ENCODE measurements at places on chromosomes 3 and 15. TPM values are rescaled to one million over a fixed set of nuclear protein-coding genes. Genes with fewer than 3 reads are reported as not detected.

DNA sequence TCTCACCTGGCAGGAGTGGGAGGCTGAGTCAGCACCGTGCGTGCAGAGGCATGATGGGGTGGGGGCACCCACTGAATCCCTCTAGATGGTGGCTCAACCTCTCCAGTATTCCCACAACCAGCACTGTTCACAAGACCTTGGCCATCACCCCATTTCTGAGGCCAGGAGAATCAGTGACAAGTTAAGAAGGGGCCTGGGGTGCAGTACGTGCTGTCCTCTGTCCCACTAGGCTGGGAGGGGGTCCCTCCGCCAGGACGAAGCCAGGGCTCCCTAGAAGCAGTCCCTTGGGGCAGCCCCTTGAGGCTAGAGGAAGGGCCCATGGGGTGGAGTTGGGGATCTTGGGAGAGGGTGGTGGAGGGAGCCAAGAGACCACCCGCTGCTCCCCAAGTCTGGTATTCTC is 4.8 kb downstream of the MYL3 start:
- peak; percentile 63 for DNase-seq

- DNase-seq = no peak
Measured at GRCh38 chr15:39624806-39625205, 43.9 kb downstream of the THBS1 start.

GRCh38 chr3:19467761-19468160 is 319.5 kb downstream of the KCNH8 start:
- no peak for DNase-seq

SH2D7 gene
- total RNA-seq = not detected

GOLGA8R gene
- total RNA-seq = 4.7 TPM

KCNMB3 gene
- 1.9 TPM for total RNA-seq

GRCh38 chr15:70025413-70026296 is 72.1 kb downstream of the TLE3 start:
- DNase-seq = peak; percentile 67

DNA sequence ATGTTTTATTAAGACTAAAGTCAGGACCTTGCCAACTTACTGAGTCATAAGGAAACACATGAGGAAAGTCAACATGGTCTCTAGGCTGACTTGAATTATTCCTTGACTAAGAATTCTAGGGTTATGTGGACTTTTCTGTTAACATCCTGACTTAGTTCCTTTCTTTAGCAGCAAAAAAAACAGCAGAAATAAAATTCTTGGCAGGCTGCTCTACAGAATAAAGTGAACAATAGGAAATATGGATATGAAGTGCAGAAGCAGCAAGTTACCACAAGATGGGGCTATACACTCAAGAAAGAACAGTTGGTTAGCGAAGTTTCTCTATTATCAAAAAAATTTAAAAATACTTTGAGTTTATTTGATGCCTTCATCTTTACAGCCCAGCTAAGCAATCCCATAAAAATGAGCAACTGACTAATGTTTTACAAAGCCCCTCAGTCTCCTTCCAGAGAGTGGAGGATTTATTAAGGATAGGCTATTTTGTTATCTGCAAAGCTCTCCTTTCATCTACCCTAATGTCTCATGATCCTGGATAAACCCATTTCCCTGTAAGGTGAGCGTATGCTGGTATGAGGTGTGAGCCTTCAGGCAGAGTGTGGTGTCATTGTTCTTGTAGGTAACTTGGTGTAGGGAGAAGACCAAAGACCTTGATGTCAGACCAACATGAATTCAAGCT is 23.1 kb upstream of the MCCC1 start:
- DNase-seq = no peak

XCR1 gene
- not detected for total RNA-seq

UBA5 gene
- total RNA-seq = 29.0 TPM

GRCh38 chr3:124915254-124915653 is 19.3 kb downstream of the MUC13 start:
- DNase-seq = no peak

DNA sequence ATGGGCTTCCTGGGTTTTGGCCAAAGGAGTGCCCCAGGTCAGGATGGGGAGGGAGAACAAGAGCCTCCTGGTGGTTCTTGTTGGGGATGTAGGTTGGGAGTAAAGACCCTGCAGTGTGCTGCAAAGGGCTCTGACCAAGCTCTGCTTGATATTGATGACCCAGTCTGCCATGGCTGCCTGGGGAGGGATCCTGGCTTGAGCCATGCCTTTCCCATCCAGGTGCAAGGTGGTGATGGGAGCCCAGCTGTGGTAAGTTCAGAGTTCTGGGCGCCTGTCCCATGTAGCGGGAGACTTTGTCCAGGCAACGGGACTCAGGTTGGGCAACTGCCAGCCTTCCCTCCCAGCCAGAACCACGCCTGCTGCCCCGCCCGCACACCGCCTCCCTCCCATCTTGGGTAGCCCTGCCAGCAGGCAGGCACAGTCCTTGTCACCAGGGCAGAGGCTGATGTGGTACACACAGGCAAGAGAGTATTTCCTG is 2.6 kb downstream of the GNAI2 start:
- DNase-seq = peak; percentile 94

WDR93 gene
- total RNA-seq = not detected

DNA sequence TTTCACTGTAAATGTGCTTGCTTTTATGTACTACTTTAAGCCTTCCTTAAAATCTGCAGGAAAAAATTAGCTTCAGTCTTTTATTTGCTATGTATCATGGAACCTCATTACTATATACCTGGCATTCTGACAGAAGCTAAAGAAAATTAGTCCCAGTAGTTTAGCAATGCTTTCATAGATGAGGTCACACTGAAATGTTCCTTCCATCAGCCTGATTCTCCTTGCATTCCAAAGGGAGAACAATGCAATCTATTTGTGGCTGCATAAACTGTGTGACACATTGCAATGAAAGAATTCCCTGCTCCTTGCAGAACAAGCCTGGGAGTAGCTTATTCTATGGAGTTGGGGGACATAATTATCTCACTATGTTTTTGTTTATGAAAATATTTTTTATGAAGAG is 691.5 kb upstream of the ARPP21 start:
- no peak for DNase-seq

DNA sequence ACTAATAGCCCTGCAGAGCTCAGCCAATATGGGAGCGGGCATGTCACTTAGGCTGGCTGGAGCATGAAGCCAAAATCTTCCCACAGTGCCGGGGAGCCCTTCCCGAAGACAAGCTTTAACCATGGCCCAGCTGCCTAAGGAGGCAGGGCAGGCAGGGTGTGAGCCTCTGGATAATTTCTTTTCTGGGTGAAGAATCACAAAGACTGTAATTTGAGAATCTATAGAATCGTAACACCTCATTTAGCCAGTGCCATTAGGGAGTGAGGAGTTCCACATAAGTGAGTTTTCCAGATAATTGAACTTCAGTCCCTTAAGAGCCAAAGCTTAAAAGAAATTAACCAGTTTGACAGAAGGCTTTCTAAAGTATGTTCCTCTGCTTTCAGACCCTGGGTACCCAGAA is 40.2 kb upstream of the TLE3 start:
- no peak for DNase-seq

Measured in cardiac septum (tissue), 1 donor.